ENCODE measurements at places on chromosomes 1 and 21.

GRCh38 chr1:33344896-33345560 lies 24.1 kb upstream of the A3GALT2 start:
- DNase-seq, result no peak

- DNase-seq, result peak; percentile 62
These were observed 223.0 kb downstream of the PLA2G4A start for GRCh38 chr1:187051618-187052232.

DNA sequence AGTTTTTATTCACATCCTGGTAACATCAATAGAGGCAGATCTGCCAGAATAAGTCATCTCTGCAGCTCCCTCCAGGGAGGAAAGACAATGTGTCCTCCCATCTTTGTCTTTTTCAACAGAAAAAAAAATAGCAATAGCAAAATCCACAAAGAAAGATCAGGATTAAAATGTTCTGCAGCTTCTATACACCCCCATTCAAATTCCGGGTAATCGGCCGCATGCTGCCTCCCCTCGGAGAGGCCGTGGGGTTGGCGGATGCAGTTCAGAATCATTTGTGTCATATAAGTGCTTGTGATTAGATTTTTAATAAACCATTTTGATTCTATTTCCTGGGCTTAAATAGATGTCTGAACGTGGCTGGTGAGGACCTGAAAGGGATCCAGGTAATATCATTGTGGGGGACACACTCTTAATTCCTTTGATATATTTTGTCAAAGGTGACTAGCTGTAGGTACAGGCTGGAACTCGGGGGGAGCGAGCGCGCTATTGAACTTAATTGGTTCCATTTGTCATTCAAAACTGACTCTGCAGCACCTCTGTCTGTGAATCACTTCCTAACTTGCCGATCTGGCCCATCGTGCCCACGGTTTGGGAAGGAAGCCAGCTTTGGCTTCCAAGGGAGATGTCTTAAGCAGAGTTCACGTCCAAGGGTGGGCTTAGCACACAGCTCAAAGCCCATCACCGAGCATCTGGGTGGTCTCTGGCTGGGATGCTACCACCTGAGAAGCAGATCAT lies 85.6 kb upstream of the ARHGEF16 start:
- no peak for DNase-seq

GRCh38 chr21:45447821-45448220 lies 42.9 kb downstream of the COL18A1 start:
- DNase-seq, result no peak

DNA sequence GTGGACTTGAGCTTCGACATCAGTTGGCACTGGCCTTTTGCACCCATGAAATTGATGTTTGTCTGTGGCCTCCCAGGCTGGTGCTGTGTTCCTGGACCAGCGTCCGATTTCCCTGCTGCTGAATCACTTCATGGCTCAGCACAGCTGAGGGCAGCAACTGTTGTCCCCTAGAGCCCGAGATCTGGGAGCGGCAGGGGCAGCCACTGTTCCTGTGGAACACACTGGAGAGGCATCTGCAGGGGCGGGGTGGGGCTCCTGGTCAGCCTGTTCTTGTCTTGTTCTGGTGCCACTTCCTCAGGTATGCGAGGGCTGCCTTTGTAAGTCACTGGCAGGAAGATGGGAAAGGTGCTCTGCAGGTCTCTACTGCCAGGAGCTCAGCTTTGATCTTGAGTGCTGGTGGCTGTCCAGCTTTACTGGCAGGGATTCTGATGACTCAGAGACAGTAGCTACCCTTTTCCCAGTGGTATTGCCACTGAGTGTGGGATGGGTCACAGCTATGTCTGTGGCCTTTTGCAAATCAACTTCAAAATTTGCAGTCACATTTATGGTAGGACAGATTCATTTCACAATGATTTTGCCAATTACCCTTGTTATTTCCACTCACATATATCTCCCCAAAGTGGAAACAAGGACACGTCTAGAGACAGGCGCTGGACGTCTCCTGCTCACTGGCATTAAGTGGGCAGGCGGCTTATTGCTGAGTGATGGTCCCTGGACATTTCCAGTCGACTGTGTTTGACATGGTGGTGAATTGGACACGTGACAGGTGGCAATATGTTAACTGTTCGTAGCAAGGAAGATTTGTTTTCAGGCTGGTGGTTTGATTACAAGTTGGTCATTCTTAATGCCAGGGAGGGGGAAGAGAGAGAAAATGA lies 15.3 kb downstream of the AGPAT3 start:
- no peak for DNase-seq

- peak; percentile 25 for DNase-seq
These were observed 29.5 kb downstream of the ARHGEF16 start for GRCh38 chr1:3483801-3484444.

- no peak for DNase-seq
These were observed 439.3 kb downstream of the NPHP4 start for GRCh38 chr1:5552787-5553484.

DNA sequence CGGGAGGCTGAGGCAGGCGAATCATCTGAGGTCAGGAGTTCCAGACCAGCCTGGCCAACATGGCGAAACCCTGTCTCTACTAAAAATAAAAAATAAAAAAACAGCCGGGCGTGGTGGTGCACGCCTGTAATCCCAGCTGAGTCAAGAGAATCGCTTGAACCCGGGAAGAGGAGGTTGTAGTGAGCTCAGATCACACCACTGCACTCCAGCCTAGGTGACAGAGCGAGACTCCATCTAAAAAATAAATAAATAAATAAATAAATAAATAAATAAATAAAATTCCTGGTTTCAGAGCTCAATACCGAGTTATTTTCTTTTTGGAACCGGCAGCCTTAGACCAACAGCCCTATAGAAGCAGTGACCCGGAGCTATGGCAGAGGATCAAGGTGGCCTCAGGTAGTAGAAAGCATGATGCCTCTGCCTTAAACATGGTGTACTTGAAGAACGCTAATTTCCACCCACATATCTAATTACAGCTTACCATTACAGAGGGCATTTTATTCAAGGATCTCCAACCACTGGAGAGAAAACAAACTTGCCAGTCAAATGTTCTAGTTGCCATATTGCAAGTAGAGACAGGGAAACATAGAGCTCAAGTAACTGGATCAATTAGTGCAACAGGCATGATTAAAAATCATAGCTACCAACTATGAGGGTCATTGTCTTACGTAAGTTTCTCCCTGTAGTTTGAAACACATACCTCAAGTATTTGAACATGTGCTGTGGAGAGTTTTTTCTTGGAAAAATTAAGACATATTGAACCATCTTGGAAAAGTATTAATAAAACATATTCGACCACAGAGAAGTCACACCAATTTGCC lies 2.0 kb upstream of the ENAH start:
- no peak for DNase-seq

DNA sequence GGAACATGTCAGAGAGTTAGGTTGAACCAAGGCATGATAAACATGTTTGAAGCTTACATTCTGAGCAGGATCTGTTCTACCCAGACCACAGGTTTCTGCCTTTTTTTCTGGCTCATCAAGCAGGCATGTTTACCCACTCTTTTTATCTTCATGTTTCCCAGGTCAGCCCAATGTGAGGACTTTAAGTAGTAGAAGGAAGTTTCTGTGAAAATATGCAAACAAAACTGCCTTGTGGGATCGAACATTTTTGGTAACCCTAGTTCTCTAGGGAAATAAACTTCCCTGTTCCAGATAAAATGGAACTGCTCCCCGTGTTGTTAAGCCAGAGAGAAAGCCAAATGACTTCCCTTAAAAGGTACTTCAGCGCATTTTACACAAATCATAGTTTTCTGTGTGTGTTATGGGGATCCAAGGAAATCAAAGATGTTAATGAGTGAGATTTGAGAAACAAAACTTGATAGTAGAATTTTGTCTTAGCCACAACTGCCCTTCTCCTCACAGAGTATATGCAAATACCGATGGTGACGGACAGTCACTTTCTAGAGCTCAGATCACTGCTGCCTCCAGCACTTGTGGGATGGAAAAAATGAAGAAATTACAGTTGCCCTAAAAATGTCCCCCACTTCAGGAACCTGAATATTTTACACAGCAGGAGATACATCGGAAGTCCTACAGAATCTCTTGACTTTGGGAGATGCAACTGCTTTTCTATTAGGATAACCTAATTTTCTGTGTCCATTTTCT lies 765 bp upstream of the HIPK1 start:
- no peak for DNase-seq

DNA sequence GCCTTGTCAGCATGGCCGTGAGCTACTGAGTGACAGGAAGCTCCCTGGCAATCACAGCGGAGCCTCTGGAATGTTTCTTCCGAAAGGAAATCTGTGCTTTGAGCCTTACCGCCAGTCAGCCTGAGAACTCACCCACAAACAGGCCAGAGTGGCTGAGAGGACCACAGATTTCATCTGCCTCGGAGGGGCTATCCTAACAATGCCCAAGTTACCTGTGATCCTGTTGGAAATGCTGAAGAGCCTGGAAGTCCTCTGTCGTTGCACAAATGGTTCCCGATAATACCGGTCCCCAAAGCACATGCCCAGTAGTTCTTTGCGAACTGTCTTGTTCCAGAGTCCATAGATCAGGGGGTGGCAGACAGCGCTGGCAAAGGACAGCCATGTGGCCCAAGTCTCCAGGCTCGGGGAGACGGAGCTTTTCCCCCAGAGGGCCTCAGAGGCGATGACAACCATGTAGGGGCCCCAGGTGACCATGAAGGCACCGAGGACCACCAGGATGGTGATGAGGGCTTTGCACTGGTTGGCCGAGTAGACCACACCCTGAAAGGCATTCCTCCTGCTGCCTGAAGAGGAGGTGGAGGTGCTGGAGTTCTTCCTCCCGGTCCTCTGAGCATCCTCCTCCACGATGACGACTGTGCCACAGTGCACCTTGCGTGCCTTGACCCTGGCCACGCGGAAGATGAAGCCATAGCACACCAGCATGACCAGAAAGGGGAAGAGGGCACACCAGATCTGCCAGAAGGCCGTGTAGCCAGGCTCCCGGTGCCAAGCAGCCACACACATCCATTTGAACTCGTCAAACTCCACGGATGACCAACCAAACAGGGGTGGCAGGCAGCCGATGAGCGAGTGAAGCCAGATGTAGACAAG lies 40.2 kb downstream of the GPR161 start:
- no peak for DNase-seq

DNA sequence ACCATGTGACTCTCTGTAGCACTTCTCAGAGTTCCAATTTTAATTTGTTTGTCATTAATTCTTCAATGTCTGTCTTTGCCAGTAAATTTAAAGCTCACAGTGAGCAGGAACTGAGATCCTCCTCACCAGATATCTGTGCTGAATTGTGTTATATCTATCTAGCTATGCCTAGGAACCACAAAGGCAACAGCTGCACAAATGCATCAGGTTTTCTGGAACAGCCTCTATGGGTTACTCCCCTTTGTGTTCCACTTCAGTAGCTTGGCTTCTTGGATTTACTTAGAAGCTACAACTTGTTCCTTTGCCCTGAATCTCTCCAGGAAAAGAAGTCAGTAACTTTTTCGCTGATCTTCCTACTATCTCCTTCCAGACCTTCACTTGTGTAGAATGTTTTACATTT lies 1237.8 kb upstream of the ADGRL4 start:
- DNase-seq, result no peak

GRCh38 chr21:25568246-25568645 lies 39.0 kb downstream of the MRPL39 start:
- peak; percentile 86 for DNase-seq

DNA sequence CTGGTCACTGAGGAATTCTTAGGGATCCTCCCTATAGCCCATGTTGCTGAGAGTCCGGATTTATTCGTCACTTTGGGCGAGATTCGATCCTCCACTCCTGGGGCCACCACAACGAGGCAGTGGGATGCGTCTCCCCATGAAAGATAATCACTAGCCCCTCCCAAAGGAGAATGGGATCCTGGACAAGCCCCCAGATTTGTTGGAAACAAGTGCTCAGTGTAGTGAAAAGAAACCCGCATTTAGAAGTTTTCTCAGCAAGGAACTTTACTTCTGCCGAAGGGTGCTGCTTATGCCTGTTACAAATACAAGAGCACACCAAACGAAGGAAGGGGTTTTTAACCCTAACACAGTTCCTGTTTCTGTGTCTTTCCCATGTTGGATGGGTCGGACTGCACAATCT lies 83.3 kb downstream of the ZFYVE9 start:
- DNase-seq, result no peak

GRCh38 chr1:36650200-36651065 lies 167.7 kb upstream of the CSF3R start:
- peak; percentile 59 for DNase-seq

DNA sequence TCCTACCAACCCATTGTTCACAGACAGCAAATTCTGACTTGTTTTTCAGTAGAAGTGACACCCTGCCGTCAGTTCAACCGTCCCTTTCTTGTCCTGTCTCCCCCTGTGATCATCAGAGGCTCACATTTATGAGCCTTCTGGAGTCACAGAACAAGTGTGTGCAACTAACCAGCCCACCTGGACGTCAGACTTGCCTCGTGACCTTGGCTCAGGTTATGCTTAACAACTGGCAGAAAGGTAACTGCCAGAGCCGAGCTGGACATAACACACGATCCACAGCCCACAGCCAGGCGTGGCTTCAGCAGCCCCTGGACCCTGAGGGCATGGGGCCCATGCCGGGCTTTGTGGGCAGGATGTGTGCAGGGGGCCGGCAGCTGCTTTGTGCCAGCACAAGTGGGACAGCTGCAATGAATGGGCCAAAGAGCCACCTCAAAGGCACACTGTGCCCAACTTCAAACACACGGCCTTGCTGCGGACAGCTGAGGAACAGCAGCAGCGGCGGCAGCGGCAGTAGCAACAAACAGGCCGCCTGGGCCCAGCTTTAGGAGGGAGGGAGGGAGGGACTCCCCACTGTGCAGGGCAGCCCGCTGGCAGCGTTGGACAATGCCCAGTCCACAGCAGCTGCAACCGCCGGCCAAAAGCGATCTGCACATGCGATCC lies 103.9 kb downstream of the ZBTB18 start:
- DNase-seq, result no peak

DNA sequence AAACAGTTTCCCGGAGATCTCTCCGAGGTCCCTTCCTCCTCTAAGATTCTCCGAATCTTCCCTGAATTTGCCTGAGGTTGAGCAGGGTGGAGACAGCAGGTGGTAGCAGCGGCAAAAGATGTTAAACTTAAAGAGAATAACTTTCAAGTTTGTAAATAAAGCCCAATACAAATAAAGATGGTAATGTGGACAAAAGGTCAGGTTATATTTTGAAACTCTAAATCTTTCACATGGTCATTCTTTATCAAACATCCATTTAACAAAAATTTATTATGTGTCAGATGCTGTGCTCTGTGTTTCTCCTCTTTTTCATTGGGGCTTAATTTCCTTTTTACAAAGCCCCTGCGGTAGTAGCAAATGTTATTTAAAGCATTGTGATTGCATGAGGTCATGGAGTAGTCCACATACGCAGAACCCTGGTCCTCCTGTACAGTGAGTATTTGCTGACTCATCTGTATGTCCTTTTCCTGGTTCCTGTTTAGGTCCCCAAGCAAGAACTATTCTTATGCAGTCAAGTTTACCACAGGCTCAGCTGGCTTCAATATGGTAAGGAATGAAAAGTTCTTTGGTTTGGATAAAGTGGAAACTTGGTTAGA lies 119.2 kb downstream of the ITSN1 start:
- peak; percentile 95 for DNase-seq

- DNase-seq, result peak; percentile 23
These were observed 59.9 kb upstream of the CACNA1E start for GRCh38 chr1:181423301-181423918.

All from endothelial cell of umbilical vein (primary cell).